ENCODE measurements at places on chromosomes 6 and 20.

- DNase-seq = peak; percentile 9
These were observed 11.8 kb upstream of the GSTA1 start for GRCh38 chr6:52815167-52816092.

- DNase-seq = no peak
These were observed 6.6 kb downstream of the CDK5RAP1 start for GRCh38 chr20:33394718-33395117.

DNA sequence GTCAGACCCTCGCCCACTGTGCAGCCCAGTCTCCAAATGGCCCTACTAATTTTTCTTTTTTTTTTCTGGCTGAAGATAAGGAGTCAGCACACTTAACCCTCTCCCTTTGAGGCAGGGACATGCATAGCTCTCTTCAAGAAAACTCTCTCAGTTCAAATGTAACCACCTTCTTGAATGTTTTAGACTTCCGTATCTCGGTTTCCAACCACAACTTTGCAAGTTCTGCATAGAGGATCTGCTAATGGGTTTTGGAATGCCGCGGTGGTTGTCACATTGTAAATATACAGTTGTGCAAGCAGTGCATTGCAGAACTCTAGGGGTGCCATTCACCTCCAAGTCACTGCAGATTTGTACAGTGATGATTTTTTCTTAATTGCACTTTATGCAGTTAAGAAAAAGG lies 59.4 kb upstream of the SLC35B3 start:
- DNase-seq = no peak

- no peak for DNase-seq
These were observed 81.3 kb upstream of the NAA20 start for GRCh38 chr20:19935842-19936241.

GRCh38 chr6:63584125-63584514 lies 11.8 kb downstream of the LOC128125822 start:
- no peak for DNase-seq

DNA sequence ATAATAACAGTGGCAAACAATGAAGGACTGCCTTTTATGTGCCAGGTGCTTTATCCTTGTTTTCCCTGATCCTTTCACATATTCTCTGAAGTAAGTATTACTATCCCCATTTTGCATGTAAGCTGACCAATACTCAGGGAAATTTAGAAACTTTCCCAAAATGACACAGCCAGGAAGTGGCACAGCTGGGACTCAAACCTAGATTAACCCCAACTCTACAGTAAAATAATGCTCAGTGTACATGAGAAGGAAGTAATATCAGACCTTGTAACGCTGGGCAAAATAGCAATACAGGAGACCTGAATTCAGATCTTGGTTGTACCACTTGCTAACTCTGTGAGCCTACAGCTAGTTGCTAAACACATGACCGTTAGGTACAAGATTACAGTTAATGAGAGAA lies 26.8 kb upstream of the NRSN1 start:
- no peak for DNase-seq

GRCh38 chr20:20259533-20259932 lies 108.4 kb upstream of the INSM1 start:
- no peak for DNase-seq

GRCh38 chr20:56995149-56995548 lies 271.3 kb downstream of the BMP7 start:
- no peak for DNase-seq

- no peak for DNase-seq
These were observed 7.8 kb upstream of the KHDC1L start for GRCh38 chr6:73233048-73233447.

GRCh38 chr20:21453690-21454089 lies 56.4 kb upstream of the NKX2-4 start:
- no peak for DNase-seq

- no peak for DNase-seq
These were observed 431.8 kb downstream of the CD83 start for GRCh38 chr6:14549304-14549770.

DNA sequence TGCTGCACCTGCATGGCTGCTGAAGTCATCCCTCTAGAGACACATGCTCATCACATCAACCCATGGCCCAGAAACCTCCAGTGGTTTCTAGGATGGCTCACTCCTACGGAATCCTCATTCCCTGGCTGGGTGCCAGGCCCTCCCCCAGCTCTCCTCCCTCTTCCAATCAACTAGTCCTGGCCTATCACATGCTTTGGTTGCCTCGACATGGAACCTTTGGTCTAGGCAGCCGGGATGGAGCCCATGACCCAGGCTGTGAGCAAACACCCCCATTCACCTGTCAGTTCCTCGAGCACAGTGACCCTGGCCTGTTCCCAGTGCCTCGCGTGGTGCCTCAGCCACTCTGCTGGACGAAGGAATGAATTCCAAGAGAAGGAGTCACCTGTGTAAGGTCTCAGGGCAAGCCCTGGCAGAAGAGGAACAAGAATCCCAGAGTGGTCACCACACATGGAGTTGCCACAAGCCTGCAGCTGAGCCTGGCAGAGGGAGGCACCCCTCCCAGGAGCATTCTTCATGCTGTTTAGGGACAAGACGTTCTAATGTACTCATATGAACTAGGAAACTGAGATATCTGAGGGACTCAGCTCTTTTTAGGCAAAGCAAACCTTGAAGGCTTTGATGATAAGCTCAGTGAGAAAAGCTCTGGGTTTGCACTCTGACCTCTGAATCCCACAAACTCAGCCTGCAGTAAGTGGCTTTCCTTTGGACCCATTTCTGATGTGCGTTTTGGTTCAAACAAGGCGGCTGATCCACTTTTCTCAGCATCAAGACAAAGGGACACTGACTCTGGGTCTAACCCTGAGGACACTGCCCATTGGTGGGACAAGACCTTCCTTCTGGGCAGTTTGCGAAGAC lies 40.2 kb downstream of the PPP1R3G start:
- no peak for DNase-seq

DNA sequence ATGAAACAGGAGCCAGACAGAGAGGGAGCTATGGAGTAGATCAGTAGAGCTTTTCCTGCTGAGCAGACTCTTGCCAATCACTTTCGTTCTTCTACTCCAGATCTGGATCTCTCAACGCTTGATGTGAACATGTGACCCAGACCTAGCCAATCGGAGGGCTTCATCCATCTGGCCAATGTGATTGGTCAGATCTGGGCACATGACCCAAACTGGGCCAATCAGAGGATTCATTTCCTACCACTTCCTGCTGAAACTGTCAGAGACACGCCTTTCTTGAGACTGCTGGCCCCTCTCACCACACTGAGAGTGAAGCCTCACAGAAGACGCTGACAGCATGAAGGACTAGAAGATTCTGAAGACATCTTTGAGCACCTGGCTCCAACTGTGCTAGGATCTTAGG lies 44.2 kb upstream of the ZMYND8 start:
- no peak for DNase-seq

DNA sequence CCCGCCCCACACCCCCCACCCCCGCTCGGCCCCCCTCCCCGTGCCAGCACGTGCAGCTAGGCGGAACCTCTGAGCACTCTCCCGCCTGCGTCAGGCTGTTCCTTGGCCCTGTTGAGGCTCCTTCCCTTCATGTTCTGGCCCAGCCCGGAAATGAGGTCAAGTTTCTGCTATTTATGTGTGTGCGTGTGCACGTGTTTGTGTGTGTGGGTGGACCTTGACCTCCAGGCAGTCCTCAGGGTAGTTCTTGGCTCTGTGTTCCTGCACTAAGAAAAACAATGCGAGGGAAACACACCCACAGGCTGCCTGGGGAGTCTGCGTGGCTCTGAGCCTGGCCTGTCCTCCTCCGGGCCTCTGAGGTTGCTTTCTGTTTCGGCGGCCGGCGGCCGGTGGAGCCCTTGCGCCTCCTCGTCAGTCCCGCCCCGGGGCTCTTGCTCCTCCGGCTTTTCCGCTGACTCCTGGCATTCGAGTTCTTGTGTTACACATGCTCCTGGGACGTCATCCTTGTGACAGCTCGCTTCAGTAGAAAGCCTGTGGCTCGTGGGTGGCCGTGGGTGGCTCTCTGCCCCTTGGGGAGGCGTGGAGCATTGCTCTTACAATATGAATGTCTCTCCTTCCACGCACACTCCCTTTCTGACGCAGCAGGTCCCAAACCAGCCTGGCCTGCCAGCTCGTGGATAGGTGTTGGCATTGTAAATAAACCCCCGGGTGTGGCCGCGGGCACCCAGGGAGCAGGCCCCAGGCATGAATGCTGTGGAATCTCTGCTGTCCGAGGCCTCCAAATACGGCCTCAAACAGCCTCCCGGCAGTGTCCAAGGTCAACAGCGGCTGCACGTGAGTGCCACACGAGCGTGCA lies 10.0 kb downstream of the SLCO4A1 start:
- DNase-seq = peak; percentile 40

DNA sequence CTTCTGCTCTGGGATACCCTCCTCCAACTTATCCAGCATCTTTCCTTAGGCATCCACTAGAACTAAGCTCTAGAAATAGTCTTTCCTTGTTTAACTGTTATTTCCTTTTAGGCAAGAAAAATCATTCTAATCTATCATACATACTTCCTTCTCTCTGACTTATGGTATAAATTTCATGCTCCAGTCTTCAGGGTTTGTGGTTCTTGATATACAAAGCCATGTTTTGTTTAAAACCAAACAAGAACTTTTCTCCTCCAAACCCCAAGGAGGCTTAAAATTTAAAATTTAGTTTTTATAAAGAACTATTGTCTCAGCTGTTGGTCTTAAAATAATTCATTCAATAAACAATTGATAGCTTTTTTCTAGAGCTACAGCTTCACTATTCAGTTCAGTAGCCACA lies 77.2 kb downstream of the CD164 start:
- DNase-seq = no peak

GRCh38 chr6:109820706-109821350 lies 129.7 kb downstream of the FIG4 start:
- DNase-seq = no peak

DNA sequence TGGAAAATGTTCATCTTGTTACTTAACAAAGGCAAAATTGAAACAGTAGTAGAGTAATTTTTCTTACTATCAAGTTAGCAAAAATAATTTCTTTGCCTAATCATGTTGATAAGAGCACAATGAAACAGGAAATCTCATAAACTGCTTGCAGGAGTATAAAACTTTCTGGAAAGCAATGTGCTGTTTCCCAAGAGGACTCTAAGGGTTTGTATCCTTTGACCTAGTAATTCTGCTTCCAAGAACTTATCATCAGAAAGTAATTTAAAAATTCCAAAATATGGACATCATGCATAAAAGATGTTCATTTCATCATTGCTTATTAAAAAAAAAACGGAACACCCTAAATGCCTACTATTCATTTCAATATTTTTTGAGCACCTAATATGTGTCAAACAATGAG lies 46.1 kb upstream of the TNFAIP3 start:
- no peak for DNase-seq

- no peak for DNase-seq
These were observed 107.9 kb upstream of the KCNK16 start for GRCh38 chr6:39430446-39430845.

DNA sequence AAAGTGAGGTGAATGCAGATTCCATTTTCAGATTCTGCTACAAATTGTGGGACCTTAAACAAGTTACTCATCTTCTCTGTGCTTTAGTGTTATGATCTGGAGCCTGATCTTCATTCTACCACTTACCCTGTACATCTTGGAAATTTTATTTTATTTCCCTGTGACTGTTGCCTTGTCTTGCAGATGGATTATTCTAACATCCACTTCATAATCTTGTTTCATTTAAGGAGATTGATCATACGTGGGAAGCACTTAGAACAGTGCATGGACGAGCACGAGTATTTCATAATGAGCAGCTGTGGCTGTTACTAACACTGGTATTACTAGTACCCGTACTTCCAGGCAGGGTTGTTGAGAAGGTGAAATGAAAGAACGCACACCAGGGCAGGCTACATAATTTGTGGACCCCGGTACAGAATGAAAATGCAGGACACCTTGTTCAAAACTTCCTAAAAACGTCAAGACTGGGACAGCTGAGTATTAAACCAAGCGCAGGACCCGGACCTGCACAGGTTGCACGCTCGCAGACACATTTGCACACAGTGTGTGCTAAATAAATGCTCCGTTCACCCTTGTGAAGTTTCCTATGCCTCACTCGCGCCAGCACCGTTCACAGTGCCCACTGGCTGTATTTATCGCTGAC lies 535 bp upstream of the CCDC170 start:
- DNase-seq = no peak

DNA sequence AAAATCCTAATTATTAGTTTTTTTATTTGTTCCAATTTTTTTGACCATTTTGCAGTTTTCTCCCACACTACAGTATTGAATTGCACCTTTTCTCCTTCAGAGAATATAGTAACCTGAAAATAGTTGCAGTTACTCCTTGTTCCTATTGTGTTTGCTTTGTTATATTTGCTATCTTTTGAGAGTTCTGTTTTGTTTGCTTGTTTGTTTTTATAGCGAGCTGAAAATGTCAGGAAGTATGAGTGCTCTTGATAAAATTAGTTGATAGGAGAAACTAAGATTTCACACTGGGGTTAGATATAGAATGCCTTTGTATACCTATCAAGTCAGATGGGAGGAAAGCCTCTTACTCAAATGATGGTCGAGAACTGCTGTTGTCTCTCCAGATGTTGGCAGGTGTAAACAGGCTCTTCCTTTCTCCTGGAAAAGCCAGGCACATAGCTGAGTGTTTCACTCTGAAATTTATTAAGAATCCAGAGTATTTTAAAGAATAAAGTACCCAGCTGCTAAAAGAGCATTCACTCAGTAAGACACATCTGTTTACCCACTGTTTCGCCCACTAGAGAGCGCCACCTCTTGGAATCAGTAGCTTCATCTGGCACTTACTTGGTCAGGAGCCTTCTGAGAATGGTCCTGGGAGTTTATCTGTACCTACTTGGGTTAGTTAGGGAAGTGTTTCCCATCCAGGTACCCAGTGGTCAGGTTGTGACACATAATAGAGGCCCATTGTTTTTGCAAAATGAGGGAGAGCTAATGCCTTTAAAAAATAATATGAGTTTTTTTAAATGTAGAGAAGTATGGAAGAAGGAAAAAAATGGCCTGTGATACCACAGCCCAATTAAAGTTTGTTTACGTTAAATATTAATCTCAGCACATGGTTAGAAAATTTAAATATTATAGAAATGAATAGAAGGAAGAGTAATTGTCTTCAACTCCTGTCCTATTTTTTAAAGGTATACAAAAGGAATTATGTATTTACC lies 11.2 kb downstream of the NT5DC1 start:
- DNase-seq = no peak

GRCh38 chr20:40635971-40636370 lies 53.1 kb downstream of the MAFB start:
- DNase-seq = no peak

DNA sequence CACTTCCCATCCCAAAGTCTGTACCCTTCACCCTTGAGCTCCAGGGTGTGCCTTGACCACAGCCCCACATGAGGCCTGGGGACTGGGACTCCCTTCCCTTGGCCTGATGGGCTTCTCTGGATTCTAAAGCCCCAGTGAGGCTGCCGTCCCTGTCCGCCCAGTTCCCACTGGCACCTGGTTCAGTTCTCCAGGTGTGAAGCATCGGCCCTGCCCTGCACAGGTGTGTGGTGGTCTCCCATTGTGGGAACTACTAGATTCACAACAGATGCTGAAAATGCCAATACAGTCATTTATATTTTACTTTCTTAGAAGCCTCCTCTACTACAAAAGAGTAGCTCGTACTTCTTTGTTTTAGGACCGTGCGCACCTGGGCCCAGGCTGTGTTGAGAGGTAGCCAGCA lies 72.8 kb downstream of the TTLL2 start:
- no peak for DNase-seq

Measured in stimulated activated CD8-positive, alpha-beta memory T cell treated with anti-CD3 and anti-CD28 coated beads, Interleukin-7, amount 100 ng/mL, for 4 hours (primary cell).